ENCODE measurements at places on chromosomes 12 and 14.

- no peak for DNase-seq
Observed at GRCh38 chr12:56411781-56412639, 37.2 kb downstream of the TIMELESS start.

DNA sequence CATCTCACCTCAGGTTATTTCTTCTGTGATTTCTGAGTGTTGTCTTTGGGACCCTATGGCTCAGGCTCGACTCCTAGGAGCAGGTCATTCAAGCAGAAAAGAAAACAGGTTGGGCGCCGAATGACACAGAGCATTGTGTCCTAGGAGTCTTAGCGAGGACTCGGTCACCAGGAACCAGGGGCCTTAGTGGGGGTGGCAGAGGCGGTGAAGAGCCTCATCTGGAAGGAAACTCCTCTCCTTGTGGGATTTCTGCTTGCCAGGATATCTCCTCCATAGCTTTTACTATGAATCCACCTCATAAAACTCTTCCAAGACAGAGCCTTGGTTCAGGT is 630 bp downstream of the PLEKHH1 start:
- no peak for DNase-seq

DNA sequence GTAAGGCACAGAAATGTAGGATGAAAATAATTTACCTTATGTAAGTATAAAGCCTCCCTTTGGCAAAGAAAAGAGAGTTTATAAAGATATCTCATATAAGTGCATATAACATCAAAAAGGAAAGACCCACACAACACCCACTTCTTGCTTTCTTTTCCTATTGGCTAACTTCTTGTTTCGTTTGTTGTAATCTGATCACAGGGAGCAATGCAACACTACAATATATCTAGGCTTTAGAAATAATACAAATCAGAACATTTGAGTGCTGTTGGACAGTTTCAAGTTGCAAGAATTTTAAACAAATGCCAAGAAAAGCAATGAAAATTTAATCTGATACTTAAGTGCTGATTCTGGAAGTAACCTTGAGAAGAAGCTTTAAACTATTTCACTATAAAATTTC is 1.3 kb downstream of the FGD6 start:
- no peak for DNase-seq

DNA sequence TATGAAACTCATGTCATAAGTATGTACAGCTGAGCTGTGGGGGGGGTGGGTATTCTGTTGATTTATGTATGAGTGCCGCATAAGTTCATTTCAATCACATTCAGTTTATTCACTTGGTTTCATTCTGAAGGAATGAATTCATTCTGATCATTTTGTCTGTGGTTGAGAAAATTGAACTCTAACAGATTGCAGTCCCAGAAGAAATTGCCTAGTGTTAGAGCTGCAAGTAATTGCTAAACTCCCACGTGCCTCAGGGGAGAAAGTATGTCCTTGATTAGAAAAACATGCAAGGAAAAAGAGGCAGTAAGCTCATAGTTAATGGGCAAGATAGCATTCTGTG is 442.4 kb upstream of the MGAT4C start:
- no peak for DNase-seq

DNA sequence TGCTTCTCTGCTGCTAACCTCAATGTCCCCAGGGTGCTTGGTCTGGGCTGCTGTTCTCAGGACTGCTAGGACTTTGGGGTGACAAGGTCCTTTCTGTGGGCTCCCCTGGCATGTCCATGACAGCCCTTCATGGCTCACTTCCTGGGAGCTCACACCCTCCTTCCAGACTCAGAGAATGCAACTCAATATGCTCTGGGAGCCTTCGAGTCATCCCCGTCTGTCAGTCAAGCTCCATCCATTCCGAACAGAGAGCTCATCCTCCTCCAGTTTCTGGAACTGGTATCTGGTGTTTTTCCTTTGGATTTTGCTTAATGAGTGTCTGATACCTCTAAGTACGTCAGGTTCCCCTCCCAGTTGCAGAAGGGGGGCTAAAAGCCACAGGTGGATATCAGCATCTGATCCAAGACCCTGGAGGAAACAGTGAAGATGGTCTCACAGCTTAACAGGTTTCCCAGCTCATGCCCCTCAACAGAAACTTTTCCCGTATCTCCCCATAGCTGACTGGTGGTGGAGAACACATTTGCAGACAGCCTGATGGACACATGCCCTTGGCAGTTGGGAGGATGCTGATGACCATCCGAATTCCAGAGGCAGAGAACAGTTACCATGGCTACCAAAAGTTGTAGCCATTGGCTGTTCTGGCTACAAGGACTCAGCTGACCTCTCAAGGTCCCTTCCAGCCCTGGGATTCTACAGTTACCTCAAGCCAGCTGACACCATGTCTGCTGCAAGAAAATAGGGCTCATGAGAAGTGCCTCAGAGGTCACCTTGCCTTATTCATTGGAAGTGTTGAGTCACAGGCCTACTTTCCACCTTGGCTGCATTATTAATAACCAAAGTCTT is 9.5 kb upstream of the RAB35 start:
- no peak for DNase-seq

DNA sequence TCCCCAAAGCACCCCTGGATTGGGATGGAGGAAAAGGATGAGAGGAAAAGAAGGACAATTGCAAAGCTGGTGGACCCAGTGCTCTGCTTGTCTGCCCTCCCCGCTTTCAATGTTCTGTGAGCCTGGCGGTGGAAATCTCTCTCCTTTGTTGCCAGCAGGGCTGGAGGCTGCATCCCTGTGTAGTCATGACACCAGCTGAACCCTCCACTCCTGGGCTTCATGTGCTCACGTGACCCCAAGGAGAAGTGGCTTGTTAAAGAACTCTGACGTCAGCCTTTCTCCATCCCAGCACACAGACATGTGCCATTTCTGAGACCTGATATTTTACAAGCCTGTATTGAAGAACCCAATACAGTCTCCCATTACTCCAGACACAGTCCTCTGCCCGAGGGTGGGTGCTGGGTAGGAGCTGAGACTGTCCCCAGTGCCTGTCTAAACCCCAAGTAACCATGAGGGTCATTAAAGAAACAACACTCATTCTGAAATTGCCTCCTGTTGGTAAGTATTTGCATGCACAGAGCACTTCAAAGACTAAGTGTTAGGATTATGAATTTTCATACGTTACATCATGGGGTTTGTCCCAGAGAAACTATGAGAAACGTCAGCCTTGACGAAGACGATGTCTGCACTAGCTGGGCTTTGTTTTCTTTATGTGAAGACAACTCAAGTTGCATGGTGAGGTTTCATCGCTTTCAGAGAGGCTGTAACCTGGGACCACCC is 21.7 kb downstream of the GALNT16 start:
- no peak for DNase-seq

GRCh38 chr14:70919774-70920173 is 12.5 kb downstream of the PCNX1 start:
- no peak for DNase-seq

DNA sequence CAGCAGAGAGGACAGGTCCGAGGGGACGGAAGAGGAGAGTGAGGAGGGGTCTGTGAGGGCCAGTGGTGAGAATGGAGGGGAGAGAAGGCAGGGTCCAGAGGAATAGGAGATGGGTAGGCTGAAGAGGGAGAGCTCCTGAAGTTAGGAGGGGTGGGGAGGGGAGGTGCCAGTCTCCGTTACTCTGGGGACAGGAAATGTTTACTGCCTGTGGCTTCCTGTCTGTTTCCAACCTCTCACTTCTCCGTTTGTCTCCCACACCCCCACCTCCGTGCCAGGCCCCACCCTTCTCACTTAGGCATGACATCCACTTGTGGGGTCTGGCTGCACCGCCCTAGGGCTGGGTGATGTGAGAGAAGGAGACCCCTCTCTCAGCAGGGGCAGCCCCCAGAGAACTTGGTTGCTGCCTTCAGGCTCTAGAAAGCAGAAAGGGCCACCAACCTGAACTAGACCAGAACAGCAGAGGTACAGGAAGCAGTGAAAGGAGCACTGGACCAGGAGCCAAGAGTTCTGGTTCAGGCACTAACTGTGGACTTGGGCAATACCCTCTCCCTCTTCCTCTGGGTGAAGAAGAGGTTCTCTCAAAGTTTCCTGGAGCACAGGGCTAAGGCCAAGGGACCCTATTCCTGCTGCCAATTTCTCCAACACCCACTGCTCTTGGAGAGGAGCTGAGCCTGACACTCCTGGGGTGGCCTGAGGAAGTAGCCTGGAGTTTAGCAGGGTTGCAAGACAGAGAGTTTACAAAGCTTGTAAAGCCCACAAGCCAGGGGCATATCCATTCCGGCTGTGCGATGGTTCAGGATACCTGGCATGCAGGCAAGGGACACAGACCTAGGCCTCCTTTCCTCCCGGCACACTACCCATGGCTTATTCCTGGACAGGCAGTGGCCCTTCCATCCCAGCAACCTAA is 5.5 kb downstream of the ITGA5 start:
- peak; percentile 71 for DNase-seq

DNA sequence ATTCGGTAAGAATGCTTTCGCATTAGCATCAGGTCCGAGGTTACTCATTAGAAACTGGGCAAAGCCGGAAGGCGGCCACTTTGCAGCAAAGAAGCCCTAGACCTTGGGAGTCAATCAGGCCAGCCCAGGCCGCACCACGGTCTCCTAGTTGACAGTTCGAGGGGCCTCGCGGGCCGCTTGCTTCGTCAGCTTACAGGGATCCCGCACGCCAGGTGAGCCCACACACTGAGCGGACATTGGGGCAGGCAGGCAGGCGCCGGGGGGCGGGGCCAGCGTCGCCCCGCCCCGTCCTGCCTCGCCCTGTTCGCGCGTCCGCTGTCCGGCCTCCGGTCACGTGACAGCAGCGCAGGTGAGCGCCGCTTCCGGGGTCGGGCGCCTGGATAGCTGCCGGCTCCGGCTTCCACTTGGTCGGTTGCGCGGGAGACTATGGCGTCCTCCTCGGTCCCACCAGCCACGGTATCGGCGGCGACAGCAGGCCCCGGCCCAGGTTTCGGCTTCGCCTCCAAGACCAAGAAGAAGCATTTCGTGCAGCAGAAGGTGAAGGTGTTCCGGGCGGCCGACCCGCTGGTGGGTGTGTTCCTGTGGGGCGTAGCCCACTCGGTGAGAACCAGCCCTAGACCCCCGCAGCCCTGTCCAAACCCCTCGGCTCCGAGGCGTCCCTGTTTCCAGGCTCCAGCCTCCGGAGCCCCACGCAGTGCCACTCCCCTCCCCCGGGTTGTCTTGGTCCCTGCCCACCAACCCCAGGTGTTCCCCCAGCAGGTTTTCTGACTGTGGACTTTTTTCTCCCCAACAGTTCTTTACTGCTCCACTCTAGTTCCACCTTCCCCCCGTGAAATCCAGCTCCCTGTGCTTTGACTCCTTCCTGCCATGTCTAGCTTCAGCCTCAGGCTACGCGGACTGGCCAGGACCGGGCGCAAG is at the start of gene PIP4K2C:
Gene PIP4K2C, plus strand, starts transcription at position 329 of the 918 bp plus-strand sequence. Its CDS starts 98 bp downstream, at position 427.
- peak; percentile 60 for DNase-seq

GRCh38 chr14:77832297-77832696 is 32.4 kb downstream of the ADCK1 start:
- DNase-seq, result no peak

DNA sequence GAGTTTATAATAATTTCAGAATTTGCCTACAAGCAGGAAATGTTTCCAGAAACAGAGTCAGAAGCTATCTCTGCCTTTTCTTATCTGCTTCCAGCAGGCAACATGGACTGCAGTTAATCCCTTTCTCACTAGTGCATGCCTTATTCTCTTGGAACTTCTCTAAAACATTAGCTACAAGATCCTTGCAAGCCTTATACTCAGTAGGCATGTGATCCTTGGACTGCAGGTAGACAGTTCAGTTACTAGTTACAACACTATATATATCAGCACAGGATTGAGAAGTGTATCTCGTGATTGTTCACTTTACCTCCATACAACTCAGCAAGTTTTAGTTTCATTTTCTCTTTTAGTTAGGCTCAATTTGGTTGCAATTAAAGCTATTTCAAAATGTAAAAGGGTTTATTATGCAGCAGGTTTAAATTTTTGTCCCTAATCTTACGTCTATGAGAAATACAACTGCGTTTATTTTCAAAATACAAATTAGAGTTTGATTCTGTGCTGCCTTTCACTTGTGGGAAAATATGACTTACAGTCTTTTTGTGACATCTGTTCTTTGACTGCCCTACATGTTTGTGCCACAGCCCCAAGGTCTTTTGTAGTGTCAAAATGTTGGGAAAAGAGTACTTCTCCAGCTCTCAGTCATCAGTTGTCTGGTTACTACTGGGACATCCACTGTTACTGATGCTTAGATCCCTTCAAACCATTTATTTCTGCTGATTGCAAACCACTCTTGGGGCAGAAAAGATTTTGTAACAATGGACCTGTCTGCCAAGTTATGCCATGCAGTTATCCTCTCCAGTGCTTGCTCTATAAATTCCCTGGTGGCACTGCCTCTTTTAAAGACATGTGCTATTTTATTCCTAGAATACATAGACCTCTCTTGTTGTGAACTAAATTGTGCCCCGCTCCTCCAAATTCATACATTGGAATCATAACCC is 709.0 kb upstream of the FOXG1 start:
- no peak for DNase-seq

DNA sequence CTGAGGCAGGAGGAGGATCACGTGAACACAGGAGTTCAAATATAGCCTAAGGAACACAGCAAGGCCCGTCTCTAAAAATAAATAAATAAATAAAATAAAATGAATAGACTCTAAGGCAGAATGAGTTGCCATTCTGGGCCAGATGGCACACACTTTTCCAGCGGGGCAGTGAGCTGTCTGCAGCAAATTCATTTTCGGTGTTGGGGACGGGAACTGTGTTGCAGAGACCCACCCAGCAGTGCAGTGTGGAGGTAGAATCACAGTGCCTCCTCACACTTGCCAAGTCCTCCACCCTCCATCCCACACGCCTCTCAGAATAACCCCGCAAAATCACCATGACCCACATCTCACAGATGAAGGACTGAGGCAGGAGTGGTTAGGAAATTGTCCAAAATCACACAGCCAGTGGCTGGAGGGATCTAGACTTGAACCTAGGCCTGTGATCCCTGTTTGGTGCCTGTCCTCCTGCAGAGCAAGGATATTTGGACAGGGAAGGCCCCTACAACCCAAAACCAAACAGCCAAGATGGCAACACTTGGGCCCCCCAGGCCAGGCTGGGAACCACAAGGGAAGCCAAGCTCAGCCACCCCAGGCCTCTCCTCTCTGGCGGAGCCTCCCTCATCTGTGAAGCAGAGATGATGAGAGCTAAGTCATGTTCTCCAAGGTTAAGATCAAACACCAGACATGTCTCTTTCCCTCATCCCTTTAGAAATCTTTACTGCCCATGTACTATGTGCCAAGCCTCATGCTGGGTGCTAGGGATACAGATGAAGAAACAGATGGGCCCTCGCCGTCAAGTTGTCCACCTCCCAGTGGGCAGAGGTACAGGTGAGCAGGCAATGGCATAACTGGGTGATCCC is 152.7 kb downstream of the DPF3 start:
- no peak for DNase-seq

DNA sequence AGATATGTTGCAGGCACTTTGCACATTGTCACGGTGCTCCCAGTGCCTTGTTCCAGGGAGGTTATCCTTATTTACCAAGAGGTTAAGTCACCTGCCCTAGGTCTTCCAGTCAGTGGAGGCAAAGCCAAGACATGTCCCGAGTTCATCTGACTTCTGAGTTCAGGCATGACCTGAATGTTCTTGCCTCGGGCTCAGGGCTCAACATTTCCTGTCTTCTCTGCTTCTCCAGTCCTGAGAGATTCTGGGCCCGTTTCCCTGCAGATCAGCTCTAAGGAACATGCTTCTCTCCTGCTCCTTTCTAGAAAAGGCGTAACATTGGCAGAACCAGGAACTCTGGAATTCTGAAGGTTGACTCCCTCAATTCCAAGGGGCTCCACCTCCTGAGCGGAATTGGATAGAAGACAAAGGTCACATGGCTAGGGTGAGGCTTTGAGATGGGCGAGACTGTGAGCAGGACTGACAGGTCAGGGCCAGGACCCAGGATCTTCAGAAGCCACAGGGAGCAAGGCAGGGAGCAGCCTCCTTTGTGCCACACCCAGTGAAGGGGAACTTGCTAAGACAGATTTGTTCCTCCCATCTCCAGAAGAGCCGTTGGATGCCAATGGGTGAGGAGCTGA is 19.9 kb downstream of the BDKRB2 start:
- DNase-seq, result no peak

- DNase-seq, result no peak
Observed at GRCh38 chr12:27754795-27755194, 25.2 kb upstream of the KLHL42 start.

Data from activated gamma-delta T cell treated with anti-CD3 and anti-CD28 coated beads, Interleukin-2, amount 50 U/mL, for 16 hours (primary cell).